ENCODE measurements at places on chromosomes 13 and 19. TPM values are rescaled to one million over a fixed set of nuclear protein-coding genes. Genes with fewer than 3 reads are reported as not detected.

GRCh38 chr19:56720281-56720680 is 48.7 kb upstream of the ZNF835 start:
- no peak for DNase-seq

GRCh38 chr19:1223018-1223855 is 14.6 kb downstream of the CBARP start:
- DNase-seq: no peak

The DHDH gene
- total RNA-seq: 3.0 TPM

GRCh38 chr13:32115066-32115465 is 83.5 kb downstream of the FRY start:
- no peak for DNase-seq

The CYP2F1 gene
- total RNA-seq: not detected

- DNase-seq: no peak
Measured at GRCh38 chr13:50599046-50599445, 244.4 kb downstream of the DLEU7 start.

GRCh38 chr13:23725922-23726321 is 155.7 kb downstream of the TNFRSF19 start:
- no peak for DNase-seq

DNA sequence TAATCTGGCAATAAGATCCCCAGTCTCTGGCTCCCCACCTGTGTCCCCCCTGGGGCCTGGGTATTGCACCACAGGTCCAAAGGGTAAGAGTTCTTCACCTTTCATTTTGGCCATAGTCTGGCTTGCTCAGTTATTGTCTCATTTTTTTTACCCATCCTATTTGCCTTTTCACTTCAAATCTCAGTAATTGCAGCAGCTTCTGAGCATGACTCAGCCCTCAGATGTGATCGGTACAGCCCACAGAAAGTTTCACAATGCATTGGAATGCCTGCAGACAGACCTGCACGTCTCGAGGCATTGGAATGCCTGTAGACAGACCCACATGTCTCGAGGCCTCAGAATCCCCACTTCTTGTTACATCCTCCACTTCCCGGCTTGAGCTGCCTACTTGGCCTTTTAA is 173.6 kb downstream of the NUFIP1 start:
- DNase-seq: no peak

GRCh38 chr19:41753936-41754529 is 1.3 kb upstream of the CEACAM6 start:
- DNase-seq: no peak

The SHISA2 gene
- 26.3 TPM for total RNA-seq

The LAIR2 gene
- total RNA-seq: not detected

The RETN gene
- total RNA-seq: 12.5 TPM

The ZNRF4 gene
- not detected for total RNA-seq

The RNF113B gene
- not detected for total RNA-seq

GRCh38 chr13:73262862-73263627 is 204.2 kb downstream of the KLF5 start:
- DNase-seq: no peak

DNA sequence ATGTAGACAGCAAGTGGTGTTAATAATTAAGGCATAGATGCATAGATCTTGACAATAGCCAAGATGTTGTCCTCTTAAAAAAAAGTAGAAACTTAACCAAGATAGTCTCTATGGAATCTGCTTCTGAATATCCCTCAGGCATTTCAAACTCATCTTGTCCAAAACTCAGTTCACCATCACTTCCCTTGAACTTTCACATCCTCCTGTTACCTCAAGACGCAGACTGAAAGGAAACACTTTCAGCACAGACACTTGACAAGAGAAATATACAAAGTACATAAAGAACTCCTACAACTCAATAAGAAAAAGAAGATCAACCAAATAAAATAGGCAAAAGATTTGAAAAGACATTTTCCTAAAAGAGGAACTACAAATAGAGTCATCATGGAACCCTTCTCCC is 451.1 kb downstream of the FOXO1 start:
- no peak for DNase-seq

The REEP6 gene
- 1.2 TPM for total RNA-seq

- no peak for DNase-seq
Measured at GRCh38 chr13:67137044-67137735, 92.9 kb downstream of the PCDH9 start.

The ELSPBP1 gene
- not detected for total RNA-seq

The GIPC3 gene
- total RNA-seq: 6.5 TPM
